ENCODE measurements at places on chromosomes 11 and 22. TPM values are rescaled to one million over a fixed set of nuclear protein-coding genes. Genes with fewer than 3 reads are reported as not detected.

Gene KCNC1
- total RNA-seq, result not detected

Gene CRYAB
- 1.7 TPM for total RNA-seq

Gene TBX10
- total RNA-seq, result not detected

Gene BATF2
- total RNA-seq, result 6.2 TPM

Gene RAB30
- 9.4 TPM for total RNA-seq

Gene ARHGAP32
- total RNA-seq, result 8.5 TPM

DNA sequence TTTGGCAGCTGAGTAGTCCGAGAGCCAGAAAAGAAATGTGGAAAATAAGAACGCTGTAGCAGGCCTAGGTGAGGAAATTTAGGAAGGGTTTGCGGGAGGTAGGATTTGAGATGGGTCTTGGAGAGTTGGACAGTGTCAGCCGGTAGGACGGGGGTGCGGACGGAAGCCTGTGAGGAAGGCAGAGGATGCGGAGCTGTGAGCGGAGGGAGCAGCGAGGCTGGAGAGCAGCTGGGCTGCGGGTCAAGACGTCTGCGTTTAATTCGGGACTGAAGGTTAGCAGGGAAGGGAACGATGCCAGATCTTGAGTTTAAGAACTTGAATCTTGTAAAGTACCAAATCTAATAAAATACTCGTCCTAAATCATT, 669 bp upstream of the TIGD3 start:
- DNase-seq, result no peak

GRCh38 chr22:24803064-24803542, 2.9 kb upstream of the SGSM1 start:
- peak; percentile 34 for DNase-seq

DNA sequence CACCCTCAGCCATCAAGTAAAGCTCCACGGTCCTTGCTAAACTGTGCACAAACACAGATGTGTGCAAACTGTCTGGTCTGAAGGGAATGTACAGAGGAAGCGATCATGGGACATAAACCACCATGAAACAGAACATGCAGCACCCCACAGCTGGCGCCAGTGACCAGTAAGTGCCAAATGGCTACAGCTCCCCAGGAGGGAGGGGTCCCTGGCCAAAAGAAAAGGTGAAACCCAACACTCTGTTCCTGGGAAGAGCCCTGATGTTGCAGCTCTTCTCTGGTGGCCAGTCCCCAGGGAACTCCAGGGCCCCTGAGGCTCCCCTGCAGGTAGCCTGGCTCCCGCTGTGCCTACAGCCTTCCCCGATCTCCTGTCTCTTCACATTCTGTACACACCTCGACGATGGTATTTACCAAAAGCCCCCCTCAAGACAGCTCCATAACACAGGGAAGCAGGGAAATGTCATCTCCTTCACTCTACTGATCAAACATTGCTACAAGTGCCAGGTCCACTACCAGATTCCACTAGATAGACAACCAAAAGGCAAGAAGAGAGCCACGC, 2.9 kb downstream of the DGCR6L start:
- no peak for DNase-seq

- DNase-seq, result peak; percentile 14
Measured at GRCh38 chr11:87215236-87215635, 177.5 kb downstream of the TMEM135 start.

DNA sequence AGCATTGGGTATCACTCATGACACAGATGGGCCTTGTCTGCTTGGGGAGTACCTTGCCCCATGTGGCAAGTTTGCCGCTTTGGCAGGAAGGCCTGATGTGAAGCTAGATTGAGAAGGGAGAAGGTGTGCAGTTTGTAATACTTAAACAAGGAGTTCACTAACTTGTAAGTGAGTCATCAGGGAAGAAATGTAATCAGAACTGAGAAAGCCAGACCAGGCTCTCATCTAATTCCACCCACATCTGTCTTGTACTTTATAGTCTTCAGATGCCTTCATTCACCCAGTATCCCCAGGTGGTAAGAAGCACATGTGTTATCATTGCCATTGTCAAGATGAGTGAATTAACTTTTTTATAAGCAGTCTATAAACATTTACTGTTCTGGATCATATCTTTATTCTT, 116.0 kb upstream of the DDI1 start:
- DNase-seq, result peak; percentile 53

GRCh38 chr22:38754751-38755154, 1.0 kb downstream of the SUN2 start:
- no peak for DNase-seq

- no peak for DNase-seq
Measured at GRCh38 chr11:76781807-76782530, 1.2 kb upstream of the TSKU start.

- no peak for DNase-seq
Measured at GRCh38 chr11:19332476-19332875, 91.7 kb upstream of the E2F8 start.

DNA sequence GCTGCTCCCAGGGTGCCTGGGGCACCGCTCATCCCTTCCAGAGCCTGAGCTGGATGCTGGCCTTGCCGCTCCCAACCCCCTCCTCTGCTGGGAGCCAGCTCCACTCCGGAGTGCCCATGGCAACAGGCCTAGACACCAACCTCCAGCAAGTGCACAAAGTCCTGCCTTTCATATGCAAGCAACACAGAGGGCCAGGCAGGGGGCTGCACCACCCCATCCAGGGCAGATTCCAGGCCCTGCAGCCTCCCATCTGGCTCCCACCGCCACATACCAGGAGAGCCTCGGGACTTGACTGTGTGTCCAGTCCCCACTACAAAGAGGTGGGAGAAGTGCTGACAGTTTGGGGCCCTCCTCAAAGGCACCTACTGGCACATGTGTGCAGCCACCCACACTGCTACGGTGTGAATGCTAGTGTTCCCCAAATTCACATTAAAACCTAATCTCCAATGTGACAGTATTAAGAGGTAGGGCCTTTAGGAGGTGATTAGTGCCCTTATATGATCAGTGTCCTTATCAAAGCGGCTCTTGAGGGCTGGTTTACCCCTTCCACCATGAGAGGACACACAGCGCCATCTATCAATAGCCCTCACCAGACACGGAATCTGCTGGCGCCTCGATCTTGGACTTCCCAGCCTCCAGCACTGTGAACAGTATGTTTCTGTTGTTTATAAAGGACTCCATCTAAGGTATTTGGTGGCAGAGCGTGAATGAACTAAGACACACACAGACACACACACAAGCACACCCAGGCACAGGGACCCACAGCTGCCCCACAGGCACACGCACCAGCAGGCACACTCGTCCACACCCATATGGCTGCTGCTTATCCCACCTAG, 16.2 kb downstream of the ARVCF start:
- DNase-seq, result no peak

DNA sequence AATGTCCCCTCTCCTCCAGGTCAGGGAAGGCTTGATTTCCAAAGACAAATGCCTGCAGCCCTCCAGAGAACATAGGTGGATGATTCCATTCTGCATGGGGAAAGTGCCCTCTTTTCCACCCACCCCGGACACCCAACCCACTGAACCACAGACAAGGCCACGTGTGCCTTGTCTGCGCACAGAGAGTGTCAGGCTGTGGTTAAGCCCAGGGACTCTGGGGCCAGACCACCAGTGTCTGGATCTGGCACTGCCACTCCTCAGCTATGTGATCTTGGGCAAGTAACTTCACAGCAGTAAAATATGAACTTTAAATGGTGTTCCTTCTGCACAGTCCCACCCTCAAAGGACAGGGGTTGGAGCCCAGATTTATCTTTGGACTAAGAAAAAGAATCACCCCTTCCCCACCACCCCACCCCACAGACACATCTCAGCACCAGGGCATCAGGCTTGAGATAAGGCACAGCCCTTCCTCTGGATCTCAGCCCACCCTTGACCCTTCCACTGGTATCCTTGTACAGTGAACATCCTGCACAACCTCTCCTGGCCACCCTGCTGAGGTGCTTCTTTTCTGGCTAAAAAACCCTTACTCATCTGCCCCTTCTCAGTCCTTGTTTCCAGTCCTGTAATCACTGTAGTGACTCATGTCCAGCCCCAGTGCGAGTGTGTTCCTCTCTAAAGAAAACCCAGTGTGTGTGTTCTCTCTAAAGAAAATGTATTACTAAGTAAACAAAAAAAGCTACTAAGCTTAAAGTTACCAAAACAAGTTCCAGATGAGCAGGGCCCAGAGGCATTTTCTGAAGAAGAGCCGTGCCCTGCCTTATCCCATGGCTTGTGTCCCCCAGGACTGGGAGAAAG, 1.9 kb upstream of the PTGDR2 start:
- peak; percentile 12 for DNase-seq

GRCh38 chr11:30016588-30017363, at the start of gene KCNA4:
KCNA4 (minus strand) TSS chr11:30017030; CDS start chr11:30012678, 4,352 bp downstream.
- peak; percentile 0 for DNase-seq

- no peak for DNase-seq
Measured at GRCh38 chr11:23569547-23569946, 709.3 kb upstream of the CCDC179 start.

DNA sequence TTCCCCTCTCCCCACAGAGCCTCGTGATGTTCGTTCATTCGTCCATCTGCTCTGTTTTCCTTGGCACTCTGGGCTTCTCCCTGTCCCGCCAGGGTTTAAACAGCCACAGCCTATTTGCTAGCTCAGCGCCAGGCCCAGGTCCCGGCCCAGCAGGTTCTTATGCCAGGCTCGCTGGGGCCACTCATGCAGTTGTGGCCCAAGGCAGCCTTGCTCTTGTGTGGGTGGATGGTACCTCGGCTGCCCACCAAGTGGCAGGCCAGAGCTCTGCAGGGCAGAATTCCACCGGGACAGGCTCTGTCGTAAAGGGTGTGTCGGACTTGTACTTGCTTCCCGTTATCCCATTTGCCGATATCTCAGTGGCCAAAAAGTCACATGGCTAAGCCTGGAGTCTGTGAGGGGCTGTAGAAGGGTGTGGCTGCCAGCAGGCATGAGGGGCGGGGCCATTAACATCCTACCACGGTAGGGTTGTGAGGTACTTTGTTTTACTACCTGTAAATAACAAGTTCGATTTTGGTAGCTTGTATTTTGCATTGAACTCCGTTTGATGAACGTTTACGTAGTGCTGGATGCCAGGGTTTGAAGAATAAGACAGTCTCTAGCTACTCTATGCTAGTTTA, 7.9 kb downstream of the FAM118A start:
- DNase-seq, result peak; percentile 69

DNA sequence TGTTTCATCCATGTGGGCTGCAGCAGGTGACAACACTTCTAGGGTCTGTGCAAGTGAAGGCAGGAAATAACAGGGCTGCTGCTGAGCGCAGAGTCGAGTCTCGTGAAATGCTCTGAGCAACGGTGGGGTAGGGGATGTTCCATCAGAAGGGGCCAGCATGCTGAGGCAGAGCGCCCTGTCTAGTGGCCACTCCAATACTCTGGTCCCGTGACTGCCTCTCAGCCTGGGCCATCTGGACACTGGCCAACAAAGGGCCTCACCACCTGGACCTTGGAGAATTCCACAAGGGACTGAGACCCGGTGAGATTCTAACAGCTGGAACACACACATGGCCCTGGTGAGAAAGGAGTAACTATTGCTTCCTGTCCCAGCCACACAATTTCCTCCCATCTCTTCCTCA, 375.7 kb downstream of the SHANK2 start:
- no peak for DNase-seq

DNA sequence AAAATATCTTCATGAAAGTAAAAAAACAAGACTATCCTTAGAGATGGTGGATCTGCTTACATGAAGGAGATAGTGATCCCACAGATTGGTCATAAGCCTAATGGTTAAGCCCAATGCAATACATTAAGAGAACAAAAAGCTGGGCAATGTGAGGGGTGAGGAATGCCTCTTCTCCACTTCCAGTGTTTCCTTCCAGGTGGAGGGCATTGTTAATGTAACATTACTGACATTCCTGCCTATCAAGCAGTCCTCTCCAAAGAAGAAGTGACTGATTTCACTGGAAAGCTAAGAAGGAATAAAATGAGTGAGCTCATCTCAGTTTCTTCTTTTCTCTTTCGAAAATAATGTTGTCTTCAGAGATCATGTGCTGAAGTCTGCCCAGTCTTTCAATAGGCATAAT, 207.8 kb downstream of the RAB38 start:
- DNase-seq, result no peak

DNA sequence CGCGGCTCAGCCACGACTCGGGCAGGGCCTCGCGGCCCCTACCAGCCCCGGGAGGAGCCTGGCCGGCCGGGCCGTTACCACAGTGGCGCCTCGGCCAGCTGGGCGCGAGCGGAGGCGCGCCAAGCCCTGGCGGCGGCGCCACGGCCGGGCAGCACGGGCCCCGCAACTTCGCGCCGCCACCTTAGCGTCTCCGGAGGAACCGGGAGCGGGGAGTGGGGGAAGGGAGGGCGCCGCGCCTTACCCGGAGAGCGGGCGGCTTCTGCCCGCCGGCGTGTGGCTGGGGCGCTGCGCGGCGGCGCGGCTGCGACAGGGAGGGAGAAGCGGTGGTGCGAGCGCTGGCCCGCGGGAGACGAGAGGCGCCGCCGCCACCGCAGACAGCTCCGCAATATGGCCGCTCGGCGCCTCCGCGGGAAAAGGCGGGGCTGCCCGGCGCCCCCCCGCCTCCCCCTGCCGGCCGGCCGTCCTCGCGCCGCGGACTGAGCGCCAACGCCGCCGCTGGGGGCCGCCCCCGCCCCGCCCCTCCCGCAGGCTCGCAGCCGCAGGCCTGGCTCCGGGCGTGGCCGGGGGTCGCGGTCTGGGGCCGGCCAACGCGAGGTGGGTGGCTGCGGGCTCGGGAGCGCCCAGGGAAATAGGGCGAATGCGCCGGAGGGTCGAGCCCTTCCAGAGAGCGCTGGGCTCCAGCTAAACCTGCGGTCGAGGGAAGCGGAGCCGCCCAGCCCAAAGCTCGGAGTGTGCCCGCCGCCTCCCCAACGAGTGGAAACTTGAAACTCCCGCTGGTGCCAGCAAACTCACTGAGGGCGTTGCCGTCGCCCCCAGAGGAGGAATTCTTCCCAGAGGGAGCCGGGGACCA, at the start of gene RDX:
Gene RDX, minus strand, starts transcription at position 389 of the 850 bp plus-strand sequence. CDS start 16,922 bp downstream, outside the sequence.
- DNase-seq, result peak; percentile 94
